ENCODE measurements at places on chromosomes 3 and 15.

DNA sequence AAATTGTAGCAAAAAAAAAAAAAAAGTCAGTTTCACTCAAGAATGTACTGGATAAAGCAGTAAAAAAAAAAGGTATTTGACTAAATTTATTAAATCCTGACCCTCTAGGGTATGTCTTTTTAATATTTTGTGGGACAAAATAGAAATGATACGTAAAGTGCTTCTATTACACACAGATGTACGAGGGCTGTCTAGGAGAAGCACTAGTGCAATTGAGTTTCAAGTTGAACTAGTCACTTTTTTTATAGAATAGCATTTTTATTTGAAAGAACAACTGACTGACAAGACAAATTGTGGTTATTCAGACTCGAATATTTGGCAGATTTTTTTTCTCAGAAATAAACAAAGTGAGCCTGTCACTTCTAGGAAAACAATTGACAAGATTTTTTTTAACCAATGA is 49.0 kb downstream of the CCDC54 start:
- DNase-seq, result no peak

DNA sequence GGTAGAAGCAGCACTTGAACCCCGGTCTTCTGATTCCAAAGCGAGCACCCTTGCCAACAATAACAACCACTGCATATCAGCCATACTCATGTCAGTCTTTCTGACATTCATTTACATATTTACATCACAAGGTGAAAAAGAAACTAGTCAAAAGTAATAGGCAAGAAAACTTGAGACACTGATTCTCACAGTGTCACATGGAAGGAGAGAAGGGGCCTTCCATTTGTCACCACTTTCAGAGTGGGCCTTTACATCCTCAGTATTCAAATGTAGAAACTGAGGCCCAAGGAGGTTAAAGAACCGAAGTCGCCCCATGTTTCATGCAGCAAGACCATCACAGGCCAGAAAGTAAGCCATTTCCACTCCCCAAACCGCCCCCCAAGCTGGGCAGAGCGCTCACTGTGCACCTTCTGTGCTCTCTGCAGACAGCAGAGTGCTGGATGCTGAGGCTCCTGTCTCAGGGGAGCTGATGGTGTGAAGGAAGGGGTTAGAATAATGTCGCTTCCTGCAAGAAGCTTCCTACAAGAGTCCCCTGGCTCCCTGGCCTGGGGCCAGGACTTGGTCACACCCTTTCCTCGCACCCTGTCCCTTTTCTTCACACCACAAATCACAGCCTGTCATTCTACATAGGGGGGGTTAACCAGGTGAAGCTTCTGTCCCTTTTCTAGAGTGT is 260.1 kb downstream of the UACA start:
- no peak for DNase-seq

DNA sequence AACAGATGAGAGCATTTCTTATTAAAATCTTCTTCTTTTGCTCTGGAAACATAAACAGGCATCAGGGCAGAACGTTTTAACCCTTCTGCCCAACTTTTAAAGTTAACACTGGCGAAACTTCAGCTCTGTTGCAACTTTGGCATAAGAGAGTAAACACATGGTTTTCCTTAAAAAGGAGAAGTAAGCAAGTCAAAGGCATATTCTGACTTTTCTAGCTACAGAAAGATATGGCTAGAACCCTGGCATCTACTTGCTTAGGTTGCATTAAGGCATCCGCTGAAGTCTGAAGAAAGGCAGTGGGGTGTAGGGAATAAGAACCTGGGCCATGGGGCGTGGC is 13.3 kb upstream of the IL16 start:
- no peak for DNase-seq

GRCh38 chr15:22904736-22905135 is 66.3 kb downstream of the NIPA2 start:
- no peak for DNase-seq

DNA sequence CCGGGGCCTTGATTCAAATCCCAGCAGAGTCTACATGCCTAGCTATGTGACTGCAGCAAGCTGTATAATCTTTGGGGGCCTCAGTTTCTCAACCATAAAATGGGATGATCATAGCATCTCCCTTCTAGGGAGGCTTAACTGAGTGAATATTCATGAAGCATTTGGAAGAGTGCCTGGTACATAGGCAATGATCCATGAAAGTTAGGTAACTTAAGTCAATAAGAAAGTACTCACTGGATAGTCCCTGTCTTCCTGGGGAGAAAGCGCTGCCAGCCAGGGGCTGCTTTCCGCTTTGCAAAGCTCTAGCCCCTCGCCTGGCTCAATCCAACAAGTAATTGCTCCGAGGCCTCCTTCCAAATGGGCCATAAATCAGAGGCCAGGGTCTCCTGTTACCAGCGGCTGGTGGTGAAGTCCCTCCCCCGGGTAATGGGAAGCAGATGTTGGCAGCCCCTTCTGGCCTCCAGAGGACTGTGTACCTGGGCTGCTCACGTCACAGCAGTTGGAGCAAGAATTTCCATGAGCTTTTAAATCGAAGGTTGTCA is 521.9 kb upstream of the PROK2 start:
- DNase-seq, result no peak

GRCh38 chr15:39296955-39297354 is 283.9 kb upstream of the THBS1 start:
- DNase-seq, result no peak
